Vagina (tissue), 2 donors: ENCODE measurements at places on chromosomes 7 and 10.

DNA sequence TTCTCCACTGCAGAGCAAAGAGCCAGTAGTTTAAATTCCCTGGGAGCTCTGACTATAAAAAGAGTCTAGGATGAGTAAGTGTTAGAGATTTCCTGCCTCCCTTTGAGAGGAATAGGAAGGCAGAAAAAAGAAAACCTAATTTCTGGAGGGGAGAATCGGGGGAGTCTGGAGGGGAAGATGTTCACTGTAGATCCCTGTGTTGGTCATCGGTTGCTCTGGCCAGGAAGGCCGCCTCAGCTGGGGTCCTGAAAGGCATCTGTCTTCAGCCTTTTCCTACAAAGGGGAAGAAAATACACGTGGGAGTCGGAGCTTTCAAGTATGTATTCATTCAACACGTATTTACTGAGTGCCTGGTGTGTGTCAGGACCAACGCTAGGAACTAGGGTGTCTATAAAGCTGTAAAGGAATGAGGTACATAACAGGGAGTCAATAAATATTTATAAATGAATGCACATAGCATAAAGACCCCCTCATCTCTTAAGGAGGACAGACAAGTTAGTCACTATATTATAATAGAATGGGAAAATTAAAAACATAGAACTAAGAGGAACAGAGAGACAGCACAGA lies 101.1 kb downstream of the ICA1 start:
- DNase-seq, result no peak

GRCh38 chr10:119518176-119518575 lies 24.3 kb downstream of the RGS10 start:
- DNase-seq, result no peak

DNA sequence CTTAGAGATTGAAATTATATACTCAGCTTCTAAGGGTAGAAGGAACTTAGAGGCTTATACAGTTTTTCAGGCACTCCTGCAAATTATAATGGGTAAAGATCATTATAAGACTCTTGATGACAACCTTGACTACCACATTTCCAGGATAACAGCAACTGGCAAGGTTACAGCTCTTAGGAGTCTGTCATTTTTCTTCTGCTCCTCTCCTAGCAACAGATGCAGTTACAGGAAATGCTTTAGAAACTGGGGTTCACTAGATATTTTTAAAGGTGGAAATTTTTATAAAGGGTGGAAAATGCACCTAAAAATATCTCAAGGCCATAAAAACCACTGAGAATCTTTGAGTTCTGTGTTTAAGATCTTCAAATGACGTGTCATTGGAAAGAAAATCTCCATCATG lies 185.8 kb downstream of the RELN start:
- no peak for DNase-seq

GRCh38 chr7:158988996-158989395 lies 132.6 kb downstream of the DYNC2I1 start:
- no peak for DNase-seq

- no peak for DNase-seq
Measured at GRCh38 chr10:46245381-46245900, 41.4 kb upstream of the ANTXRL start.

GRCh38 chr7:114341648-114342047 lies 73.0 kb upstream of the FOXP2 start:
- no peak for DNase-seq

DNA sequence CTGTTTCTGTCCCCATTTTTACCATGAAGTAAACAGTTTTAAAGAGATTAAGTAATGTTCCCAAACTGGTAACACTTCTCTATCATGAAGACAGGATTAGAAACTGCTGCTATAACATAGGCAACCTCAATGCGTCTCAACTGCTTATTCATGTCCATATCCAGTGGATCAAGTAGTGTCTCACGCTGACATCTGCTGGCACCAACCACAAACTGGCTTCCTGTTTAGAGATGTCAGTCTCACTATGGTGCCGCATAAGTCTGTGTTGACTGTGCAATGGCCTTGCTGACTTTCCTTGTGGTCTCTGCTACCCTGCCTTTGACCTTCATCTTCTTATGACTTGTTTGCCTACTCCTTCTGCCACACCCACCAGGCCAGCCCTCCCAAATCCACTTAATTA lies 369.6 kb upstream of the DPP6 start:
- no peak for DNase-seq
